ENCODE measurements at places on chromosomes 1 and 21. TPM values are rescaled to one million over a fixed set of nuclear protein-coding genes. Genes with fewer than 3 reads are reported as not detected.

- DNase-seq, result peak; percentile 46
Observed at GRCh38 chr1:43832255-43832654, 101.3 kb upstream of the ARTN start.

- no peak for DNase-seq
Observed at GRCh38 chr1:36093929-36094328, 5.2 kb downstream of the ADPRS start.

Gene RXRG
- not detected for total RNA-seq

DNA sequence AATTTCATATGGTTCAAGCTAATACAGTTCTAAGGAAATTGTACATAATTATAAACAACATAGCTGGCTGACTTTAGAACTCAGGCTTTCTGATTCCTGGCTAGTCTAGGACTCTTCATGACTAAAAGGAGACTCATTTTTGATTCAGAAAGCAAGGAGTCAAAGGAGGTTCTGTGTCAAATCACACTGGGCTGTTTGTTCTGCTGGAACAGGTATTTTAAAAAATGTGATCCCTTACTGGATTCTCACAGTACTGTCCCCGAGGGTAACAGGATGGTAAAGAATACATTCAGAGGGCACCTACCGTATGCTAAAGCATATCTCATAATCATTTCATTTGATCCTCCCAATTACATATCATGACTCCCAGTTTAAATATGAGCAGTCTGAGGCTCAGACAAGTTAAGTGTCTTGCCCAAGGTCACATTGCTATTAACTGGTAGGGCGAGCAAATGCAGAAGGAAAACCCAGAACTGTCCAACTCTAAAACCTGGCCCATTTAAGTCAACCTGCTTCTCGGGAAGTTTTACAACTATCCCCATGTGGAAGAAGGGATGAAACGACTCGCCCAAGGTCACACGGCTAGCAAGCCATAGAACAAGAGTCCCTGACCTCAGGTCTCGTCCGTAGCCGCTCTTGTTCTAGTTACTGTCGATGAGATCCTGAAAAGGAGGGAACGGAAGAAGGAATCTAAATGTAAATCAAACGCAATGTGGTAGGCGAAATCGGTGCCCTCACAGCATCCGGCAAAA is 675 bp downstream of the MYSM1 start:
- DNase-seq, result no peak

GRCh38 chr21:28773036-28773435 is 219.6 kb downstream of the LTN1 start:
- no peak for DNase-seq

Gene RIPK4
- total RNA-seq, result not detected

Gene WDR64
- total RNA-seq, result 0.12 TPM

GRCh38 chr21:17660862-17661261 is 48.2 kb upstream of the BTG3 start:
- DNase-seq, result no peak

Gene TAL1
- total RNA-seq, result not detected

DNA sequence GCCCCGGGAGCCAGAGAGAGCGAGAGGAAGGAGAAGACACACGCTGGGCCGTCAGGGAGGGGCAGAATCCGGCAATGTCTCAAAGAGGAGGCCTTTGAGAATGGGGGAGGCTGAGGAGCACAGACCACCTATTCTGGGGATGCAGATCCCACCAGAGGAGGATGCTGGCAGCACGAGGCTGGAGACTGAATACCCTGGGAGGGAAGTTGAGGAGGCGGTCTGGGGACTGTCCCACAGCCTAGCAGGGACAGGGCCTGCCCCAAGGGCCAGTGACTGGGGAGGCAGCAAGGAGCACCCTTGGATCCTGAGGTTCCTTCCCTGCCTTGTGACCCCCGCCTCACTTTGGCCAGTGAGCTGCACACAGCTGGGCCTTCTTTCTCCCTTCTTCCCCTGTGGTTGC is 49.2 kb downstream of the SLC37A1 start:
- DNase-seq, result no peak

Gene DCDC2B
- total RNA-seq, result 0.16 TPM

DNA sequence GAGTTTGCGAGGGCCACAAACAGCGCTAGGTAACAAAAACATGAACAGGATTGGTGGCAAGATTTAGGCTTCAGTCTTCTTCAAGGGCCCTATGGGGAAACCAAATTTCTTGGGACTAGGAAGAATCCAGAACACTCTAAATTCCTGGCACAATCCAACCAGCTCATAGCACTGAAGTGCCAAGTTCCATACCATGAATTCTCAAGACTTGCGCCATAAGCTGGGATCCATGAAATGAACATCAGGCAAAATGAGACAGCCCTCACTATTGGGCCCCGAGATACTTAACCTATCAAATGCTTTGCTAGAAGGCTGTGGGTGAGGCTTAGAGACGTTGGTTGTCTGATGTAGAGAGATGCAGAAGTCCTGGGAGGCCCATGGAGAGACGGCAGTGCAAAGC is 322.1 kb downstream of the PAPPA2 start:
- no peak for DNase-seq

Gene CFAP74
- total RNA-seq, result not detected

- DNase-seq, result no peak
Observed at GRCh38 chr1:164647211-164647610, 88.2 kb downstream of the PBX1 start.

- no peak for DNase-seq
Observed at GRCh38 chr21:36765229-36765628, 66.3 kb downstream of the SIM2 start.

GRCh38 chr21:34200288-34200905 is 127.0 kb downstream of the MRPS6 start:
- no peak for DNase-seq

GRCh38 chr1:159090286-159091179 is 14.0 kb upstream of the AIM2 start:
- DNase-seq, result no peak

Gene SELL
- total RNA-seq, result 61.4 TPM

GRCh38 chr21:21187579-21187978 is 189.4 kb downstream of the NCAM2 start:
- no peak for DNase-seq

- DNase-seq, result no peak
Observed at GRCh38 chr1:162187687-162188276, 118.3 kb downstream of the NOS1AP start.

DNA sequence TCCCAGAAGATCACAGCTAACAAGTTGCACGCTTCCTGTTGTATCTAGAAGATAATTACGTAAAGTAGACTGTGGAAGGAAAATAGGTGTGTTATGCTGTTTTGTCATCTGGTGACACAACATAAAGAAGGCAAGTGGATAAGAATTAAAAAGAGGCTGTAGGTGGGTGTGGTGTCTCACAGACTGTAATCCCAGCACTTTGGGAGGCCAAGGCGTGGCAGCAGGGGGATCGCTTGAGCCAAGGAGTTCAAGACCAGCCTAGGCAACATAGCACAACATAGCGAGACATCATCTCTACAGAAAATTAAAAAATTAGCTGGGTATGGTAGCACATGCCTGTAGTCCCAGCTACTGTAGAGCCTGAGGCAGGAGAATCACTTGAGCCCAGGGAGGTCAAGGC is 17.9 kb upstream of the ZNF281 start:
- no peak for DNase-seq

Gene LAPTM5
- 386 TPM for total RNA-seq

GRCh38 chr1:15687446-15687845 is 3.3 kb downstream of the PLEKHM2 start:
- DNase-seq, result no peak

DNA sequence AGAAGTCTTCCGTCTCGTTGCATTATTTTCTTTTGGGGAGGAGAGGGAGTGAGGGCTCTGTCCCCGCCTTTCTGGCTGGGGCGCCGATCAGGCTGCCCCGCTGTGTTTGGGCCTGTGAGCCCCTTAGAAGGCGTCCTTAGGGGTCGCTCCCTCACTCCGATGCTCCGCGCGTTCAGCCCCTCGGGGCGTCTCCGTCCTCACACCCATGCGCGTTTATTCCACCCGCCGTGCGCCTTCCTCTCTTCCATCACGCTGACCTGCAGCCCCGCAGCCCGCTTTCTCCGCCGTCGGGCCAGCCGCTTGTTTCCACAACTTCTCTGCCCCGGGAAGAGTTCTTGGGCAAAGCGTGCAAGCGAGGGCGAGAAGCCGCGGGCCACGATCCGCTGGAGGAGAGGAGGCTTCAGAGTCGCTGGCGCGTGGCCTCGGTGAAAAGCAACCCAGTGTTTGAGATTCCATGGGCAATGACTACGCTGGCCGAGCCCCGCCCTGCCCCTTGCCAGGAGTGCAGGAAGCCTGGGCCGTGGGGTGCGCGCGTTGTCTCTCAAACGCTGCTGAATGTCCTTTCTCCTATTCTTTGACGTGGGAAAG is 27.7 kb downstream of the TRIM11 start:
- no peak for DNase-seq

Gene HIVEP3
- 15.1 TPM for total RNA-seq

GRCh38 chr1:114339379-114339778 is 171.6 kb downstream of the TRIM33 start:
- no peak for DNase-seq

- DNase-seq, result peak; percentile 73
Observed at GRCh38 chr1:160954158-160955104, at the start of gene ITLN2. TSS of gene ITLN2 (minus strand) at chr1:160954809. CDS start at chr1:160954741, 68 bp downstream.

Gene FTCD
- total RNA-seq, result not detected

DNA sequence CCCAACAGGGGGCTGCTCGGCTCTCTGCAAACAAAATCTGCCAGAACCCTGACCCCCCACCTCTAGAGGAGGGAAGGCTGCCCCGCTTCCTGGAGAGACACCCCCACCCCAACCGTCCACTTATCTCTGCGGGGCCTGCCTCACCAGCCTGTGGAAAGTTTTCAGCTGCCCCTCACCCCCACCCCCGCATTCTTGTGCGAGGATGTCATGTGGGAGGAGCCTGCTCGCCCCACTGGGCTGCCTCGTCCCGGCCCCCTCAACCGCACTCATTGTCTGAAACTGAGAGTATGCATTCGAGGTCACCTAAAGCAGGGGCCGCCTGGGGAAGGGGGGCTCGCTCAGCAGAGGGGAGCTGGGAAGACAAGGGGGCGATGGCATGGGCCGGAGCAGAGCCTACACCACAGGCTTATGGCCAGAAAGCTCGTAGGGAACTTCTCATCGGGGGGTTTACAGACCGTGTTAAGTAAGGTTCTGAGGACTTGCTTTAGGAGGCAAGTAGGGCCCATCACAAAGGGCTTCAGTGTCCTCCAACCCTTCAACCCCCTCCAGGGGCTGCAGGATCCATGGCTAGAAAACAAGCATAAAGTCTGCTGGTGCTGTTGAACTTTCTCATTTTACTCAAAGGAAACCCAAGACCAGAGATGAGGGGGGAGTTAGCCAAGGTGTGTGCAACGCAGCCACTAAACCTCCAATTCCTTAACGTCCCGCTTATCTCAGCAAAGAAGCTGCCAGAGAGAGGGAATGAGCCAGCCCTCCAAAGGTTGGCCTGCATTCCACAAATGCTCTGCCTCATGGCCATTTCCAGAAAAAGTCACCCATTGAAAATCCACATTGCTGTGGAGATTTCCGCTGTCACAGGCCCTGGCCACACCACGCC is 9.4 kb downstream of the EPHA2 start:
- no peak for DNase-seq

- DNase-seq, result no peak
Observed at GRCh38 chr1:93275634-93276295, 69.9 kb upstream of the DR1 start.

GRCh38 chr1:58789322-58789856 is 5.5 kb upstream of the JUN start:
- DNase-seq, result no peak

Gene NHLH1
- total RNA-seq, result 0.44 TPM

DNA sequence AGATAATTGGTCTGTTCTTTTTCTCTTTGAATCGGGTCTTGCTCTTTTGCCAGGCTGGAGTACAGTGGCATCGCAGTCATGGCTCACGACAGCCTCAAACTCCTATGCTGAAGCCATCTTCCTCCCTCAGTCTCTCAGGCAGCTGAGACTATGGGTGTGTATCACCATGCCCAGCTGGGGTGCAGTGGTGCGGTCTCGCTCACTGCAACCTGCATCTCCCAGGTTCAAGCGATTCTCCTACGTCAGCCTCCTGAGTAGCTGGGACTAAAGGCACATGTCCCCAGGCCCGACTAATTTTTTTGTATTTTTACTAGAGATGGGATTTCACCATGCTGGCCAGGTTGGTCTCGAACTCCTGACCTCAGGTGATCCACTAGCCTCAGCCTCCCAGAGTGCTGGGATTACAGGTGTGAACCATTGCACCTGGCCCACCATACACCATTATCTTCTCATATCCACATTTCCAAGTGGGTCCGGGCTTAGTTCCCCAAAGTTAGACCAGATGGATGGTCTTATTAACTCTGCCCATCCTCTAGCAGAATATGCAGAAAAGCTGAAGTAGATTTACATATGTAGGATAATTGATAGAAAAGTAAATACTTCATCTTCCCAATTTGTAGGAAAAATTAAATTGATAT is 13.1 kb downstream of the CCDC17 start:
- DNase-seq, result no peak

Gene MRPS6
- total RNA-seq, result 82.9 TPM

GRCh38 chr1:223109581-223110026 is 33.4 kb downstream of the TLR5 start:
- no peak for DNase-seq

Gene NBPF4
- total RNA-seq, result 0.15 TPM

DNA sequence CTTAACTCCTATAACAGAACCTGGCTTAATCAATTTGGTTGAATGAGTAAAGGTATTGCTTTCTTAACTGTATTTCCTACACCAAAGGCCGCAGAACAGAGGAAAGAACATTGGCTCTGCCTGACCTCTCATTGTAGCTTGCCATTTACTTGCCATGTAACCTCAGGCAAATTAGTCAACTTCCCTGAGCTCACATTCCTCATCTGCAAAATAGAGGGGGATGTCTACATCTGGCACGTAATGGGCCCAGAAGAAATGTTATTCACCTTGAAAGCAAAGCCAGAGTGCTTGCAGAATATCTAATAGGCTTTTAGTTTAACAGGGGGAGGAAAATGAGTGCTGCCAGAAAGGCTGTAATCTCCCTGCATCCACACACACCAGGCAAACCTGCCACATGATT is 44.3 kb downstream of the LAMC2 start:
- DNase-seq, result no peak

DNA sequence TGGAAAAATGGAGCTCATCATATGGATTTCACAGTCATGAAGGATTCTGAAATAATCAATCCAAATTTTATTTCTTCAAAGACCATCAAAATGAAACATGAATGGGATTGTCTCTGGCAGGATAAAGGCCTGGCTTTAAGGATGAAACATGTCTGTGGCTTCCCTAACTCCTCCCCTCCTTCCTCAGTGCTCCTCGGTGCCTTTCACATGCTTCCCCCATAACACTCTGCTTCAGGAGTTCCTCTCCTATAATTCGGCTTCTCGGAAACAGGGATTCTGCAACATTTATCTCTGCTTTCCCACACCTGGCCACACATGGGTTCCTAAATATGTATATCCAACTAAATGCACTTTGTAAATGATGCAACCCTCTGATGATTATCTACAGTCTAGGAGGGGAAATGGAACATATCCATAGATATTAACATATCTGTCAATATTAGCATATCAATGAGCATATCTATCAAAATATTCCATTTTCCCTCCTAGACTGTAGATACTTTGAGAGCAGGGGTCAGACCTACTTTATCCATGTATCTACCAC is 153.8 kb downstream of the PLPP3 start:
- DNase-seq, result no peak
